ENCODE measurements at places on chromosomes 2 and 18.

DNA sequence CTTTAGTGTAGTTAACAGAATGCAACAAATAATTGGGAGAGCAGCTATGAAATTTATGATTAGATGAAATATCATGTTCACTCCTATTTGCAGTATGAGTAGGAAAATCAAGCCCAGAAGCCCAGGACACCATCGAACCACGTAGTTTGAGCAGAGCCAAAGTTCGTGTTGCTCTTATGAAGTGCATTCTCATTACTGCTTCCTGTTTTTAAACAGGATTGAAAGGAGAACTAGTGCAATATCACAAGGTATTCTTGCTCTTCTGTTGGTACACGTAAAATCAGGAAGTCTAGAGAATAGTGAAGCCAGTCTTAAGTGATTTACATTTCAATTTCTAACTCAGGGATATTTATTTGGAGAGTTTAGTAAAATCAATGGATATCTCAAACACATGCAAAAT is 21.1 kb downstream of the ARHGAP15 start:
- DNase-seq, result no peak

DNA sequence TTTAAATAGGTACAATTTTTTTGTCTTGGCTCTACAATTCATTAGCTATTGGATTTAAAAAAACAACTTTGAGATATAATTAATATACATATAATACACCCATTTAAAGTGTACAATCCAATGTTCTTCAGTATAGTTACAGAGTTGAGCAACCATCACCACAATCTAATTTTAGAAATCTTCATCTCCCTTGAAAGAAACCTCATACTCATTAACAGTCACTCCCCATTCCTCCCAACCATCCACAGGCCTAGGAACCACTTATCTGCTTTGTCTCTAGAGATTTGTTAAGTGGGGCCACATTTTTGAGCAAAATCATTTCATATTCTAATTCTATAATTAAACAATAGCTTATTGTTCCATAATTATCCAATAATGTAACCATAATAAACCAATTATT is 32.6 kb downstream of the MRPL33 start:
- no peak for DNase-seq

DNA sequence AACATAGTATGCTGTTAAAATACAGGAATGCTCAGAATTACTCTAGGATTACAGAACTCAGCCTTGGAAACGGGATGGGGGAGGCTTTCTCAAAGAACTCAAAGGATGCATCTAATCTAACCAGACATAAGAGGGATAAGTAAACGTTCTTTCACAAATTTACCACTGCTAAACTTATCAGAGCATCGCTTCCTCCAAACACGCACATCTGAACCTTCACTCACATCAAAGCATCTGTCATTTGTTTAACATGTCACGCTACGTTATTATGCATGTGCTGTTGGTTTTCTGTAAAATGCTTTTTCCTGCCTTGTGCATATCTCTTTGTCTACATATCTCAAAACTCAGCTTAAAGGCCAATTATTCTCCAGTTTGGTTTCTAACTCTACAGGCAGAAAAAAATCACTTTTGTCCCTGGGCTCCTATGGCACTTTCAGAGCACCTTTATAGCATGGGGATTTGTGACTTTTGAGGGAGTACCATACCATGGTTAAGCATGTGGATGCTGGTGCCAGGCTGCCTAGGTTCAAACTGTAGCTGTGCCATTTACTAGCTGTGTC is 106.7 kb upstream of the FSHR start:
- no peak for DNase-seq

DNA sequence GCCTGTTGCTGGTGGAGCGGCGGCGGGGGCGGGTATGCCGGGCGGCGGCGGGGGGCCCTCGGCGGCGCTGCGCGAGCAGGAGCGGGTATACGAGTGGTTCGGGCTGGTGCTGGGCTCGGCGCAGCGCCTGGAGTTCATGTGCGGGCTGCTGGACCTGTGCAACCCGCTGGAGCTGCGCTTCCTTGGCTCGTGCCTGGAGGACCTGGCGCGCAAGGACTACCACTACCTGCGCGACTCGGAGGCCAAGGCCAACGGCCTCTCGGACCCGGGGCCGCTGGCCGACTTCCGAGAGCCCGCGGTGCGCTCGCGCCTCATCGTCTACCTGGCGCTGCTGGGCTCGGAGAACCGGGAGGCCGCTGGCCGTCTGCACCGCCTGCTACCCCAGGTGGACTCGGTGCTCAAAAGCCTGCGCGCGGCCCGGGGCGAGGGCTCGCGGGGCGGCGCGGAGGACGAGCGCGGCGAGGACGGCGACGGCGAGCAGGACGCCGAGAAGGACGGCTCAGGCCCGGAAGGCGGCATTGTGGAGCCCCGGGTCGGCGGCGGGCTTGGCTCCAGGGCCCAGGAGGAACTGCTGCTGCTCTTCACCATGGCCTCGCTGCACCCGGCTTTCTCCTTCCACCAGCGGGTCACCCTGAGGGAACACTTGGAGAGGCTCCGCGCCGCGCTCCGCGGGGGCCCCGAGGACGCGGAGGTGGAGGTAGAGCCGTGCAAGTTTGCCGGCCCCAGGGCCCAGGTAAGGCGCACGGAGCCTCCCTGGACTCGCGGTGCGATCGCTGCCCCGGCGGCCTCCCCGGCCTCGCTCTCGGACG is 1.0 kb downstream of the ZCCHC2 start:
- no peak for DNase-seq

DNA sequence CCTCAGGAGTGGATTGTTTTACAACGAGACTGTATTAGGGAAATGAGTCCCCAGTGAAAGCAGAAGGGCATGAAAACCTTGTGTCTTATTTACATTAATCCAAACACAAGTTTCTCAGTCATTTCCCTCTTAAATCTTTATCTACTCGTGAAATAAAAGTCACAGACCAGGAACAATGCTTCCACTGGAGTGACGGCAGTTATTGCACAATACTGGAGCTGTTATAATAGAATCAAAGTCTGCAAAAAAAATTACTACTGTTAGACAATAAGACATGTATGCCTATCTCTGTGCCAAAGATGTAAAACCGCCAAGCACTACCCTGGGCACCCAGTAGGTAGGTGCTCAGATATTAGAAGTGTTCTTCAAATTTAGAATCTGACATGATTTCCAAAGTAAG is 375.5 kb downstream of the ZNF521 start:
- DNase-seq, result no peak

- DNase-seq, result no peak
These were observed 72.5 kb downstream of the SCG2 start for GRCh38 chr2:223529696-223530095.

DNA sequence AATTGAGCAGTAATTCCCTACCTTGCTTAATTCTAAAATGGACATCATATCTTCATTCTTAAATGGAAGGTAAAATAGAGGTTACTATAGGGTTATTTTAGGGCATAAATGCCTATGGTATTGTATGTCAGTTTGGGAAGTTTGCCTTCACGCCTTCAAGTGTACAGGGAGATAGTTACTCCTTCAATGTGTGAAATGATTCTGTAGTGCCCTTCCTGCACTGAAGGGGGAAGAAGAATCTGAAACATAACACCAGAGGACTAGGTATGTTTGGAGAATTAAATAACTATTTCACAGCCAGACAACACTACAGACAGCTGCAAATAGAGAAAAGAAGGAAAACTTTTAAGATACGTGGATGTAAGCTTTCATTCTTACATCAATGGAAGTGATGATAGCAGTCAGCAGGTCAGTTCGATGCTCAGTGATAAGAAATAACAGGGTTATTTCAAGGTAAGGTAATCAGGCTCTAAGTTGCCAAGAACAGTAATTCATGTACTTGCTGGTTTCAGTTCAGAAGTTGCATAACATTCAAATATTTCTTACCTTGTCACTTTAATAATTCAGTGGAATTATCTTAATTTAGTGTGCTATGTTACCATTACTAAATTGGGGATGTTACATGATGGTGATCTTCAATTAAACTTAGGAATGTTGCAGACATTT is 4.0 kb downstream of the PKP4 start:
- DNase-seq, result no peak

DNA sequence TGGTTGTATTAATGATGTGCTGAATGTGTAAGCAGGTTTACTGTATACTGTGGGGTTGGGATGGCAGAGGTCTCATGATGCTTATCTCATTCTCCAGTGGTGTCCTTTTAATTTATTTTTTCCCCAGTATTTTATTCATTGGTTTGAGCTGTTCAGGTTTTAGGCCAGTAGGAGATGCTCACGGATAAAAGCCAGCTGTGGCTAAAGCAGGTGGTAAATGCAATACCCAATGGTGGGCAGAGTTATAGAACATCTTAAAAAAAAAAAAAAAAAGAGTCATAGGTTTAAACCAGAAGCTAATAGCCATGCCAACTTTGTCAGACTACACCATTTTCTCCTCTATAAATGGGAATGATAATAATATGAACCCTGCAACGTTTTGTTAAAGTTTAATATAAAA is 57.8 kb upstream of the NEUROD1 start:
- DNase-seq, result no peak

GRCh38 chr2:10089565-10090190 is 9.5 kb upstream of the CYS1 start:
- no peak for DNase-seq

GRCh38 chr2:236127010-236127409 is 41.2 kb downstream of the GBX2 start:
- DNase-seq, result no peak

DNA sequence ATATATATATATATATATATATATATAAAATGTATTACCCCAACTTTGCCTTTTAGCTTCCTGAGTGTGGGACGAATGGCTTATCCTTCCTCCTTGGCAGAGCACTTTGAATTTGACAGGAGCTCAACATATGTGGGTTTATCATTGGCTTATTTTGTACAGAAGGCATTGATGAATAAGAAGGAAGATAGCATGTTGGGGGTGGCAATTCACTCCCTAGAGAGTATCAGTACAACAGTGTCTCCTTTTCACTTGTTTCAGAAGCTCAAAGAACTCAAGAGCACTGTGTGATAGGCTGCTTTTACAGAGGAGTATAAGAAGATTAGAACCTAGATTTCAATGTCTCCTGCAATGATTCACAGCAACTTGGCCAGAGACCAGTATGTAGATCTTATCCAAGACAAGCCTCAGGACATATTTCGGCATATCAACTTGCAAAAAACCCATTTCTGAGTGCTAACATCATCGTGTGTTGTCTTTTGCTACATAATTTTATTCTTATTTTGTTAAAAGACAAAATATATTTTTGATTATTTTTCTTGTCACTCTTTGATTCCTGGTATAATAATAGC is 345.8 kb downstream of the SOCS6 start:
- no peak for DNase-seq

DNA sequence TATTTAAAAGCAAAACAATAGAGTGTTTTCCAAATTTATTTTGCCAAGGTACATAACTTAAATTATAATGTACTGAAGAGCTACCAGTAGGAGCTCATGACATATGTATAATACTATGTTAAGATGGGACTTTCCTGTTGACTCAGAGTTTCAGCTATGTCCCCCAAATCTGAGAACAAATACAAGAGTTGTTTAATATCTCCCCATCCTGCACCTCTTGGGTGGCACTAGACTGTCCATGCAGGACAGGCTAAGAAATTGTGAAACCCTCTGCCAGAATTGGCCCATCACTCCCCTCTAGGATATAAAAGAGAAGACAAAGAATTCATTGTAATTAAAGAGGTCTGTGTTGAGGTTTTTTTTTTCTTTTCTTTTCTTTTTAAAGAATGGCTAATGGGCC is 21.7 kb upstream of the CTAGE1 start:
- no peak for DNase-seq

DNA sequence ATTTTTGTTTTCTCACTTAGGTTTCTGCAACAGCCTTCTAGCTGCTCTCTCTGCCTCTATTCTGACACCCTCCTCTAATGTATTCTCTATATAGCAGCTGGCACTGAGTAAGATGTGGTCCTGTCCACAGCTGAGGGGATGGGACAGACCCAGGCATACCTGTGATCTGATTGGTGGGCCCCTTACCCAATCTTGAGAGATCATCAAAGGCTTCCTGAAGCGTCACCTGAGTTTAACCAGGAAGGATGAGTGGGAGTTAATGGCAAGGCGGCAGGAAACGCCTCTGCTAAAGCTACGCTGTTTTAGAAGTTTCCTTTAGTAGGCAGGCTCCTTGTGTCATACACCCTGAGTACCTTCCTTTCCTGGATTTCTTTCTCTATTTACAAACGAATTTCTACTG is 5.7 kb upstream of the TET3 start:
- DNase-seq, result peak; percentile 33

DNA sequence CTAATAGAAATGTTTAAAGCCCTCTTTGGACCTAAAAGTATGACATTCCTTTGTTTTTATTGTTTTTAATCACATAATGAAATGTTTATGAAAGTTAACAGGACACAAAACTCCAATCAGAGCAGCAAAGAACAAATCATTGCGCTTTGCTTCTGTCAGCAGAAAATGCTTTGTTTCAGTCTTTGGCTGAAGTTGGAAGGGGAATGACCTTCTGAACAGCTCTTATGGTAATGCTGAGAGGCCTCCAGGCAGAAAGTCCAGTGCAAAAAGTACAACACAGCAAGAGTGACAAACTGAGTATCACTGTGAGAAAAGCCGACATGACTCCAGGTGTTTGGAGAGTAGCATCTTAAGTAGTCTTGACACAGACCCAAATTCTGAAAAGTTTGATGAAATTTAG is 147.7 kb upstream of the SP5 start:
- no peak for DNase-seq

DNA sequence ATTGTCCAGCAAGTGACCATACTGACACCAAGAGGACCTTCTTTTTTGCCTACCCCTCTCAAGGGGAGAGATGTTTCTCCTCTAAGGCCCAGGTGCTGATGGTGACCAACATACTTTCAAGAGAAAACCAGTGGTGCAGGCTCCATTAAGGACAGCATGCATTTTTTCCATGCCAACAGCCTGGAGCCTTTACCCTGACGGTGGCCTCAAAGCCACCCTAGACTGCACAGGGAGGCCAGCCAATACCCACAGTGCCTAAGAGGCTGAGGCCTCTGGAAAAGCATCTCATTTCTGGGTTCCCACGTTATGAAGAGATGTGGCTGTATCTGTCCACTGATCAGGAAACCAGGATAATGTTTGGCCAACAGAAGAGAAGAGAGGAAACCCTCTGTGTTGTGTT is 19.3 kb downstream of the SPRED2 start:
- DNase-seq, result no peak

DNA sequence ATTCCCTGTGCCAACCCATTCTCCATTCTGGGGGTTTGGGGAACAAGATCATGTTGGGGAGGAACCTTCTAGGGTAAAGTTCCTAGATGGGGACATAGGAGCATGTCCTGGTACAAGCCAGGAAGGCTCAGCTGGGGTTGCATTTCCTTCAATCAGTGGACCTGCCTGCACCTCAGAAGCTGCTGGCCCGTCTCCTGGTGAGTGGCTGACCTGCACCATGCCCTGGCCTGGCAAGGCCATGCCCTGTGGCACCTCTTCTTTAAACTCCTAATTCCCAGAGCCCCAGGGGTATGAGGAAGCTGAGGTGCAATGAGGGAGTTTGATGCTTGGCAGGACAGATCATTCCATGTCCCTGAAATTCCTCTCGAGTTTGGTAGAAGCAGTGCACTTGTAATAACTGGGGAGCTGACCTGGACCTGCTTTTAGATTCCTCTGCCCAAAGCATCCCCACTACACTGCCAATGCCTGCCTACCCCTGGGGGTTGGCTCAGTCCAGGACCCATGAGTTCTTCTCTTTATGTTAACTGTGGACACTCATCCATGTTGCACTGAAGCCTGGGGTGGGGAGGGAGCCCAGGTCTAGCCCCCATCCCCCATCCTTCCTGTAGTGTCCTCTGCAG is 25.3 kb downstream of the MROH2A start:
- DNase-seq, result no peak

Measured in KG1 (cell line).